Fibroblast of villous mesenchyme (primary cell): ENCODE measurements at places on chromosomes 5 and 9.

DNA sequence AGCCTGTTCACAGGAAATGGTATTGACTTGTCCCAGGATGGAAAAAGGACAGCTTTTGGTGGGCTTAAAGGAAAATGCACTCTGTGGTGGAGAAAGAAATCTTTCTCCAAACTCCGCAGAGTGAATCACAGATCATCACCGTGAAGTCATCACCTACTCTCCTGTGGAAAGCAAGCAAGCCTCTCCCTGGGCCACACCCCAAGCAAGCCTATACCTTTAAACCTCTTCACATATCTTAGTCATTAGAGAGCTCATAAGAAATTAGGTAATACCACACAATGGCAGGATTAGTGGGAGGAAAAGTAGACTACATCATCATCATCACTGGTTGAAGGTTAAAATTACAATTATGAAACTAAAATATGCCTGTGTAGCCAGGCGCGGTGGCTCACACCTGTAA, 23.2 kb downstream of the TLE1 start:
- DNase-seq = no peak

- no peak for DNase-seq
Observed at GRCh38 chr9:133474215-133474614, 4.7 kb downstream of the SLC2A6 start.

- peak; percentile 43 for DNase-seq
Observed at GRCh38 chr5:14416621-14417275, 164.8 kb upstream of the OTULINL start.

DNA sequence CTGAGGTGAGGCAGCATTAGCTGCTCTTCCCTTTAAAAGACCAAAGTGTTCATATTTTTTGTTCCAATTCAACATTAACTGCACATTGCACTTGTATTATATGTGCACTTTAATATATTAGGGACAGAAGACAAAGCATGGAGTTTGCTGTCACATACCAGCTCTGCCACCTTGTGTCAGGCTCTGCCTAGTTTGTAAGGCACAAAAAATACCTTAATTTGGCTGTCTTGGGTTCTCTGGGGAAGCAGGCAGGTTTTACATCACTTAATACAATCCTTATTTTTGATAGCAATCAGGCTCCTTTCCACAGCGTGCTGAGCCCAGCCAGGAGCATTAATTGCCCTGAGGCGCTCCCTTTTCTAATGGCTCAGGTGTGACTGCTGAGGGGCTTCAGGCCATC, 131.8 kb downstream of the SCAMP1 start:
- DNase-seq = no peak

- no peak for DNase-seq
Observed at GRCh38 chr5:82985763-82986162, 91.4 kb downstream of the TMEM167A start.

- no peak for DNase-seq
Observed at GRCh38 chr5:6633469-6634245, 417 bp downstream of the SRD5A1 start.

GRCh38 chr9:89814340-89815040, 209.7 kb downstream of the GADD45G start:
- DNase-seq = peak; percentile 20

GRCh38 chr5:152464048-152464447, 59.0 kb upstream of the NMUR2 start:
- DNase-seq = no peak

DNA sequence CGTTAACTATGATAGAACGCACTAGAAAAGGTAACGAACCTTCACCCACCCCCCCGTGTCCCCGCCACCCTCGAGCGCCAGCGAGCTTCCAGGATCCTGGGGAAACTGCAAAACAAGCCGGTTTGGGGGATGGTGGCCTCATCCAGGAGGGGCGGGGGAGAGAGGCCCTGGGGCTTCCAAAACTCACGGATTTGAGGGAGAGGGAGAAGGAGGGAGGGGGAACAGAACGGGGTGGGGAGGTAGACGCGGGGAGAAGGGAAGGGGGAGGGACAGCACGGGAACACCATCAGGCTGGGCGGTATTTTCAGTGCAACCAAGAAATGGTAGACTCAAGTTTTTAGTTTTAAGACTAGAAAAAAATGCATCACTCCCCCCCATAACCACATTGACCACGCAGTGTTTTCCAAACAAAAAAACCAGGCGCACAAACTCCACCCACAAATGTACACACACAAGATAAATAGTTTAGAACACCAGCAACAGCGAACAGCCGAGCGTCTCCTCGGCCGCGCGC, 1.4 kb downstream of the NRARP start:
- DNase-seq = peak; percentile 82

DNA sequence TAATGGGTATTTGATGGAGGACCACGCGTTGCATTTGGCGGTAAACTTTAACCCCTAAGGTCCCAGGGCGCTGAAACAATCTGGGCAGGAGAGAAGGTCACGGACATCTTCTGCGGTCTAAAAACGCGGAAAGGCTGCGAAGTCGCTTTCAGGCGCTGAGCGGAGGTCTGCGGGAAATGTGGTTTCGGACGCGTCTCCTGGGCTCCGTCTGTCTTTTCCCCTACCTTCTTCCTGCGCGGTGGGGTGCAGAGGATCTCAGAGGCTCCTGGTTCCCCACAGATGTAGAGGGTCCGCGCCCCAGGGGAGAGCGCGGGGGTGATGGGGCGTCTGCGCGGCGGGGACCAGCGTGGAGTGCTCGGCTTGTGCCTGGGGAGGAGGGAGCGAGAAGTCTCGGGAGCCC, 58.4 kb downstream of the ZNF510 start:
- no peak for DNase-seq

DNA sequence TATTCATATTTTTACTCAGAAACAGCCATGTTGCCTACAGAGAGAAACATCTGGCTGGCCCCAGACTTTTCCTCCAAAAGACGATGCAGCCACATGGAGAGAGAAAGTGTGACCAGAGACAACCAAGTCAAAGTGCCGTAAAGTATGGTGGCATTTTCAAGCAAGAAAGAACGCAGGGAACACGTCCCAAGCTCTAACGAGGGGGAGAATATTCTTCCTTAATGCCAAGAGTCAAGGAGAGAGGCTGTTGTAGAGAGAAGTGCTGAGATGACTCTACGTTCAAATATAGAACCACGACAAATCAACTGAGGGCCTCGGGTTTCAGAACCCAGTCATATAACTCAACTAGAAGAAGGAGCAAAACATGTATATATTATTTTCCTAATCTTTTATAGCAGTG, 55.9 kb downstream of the FNBP1 start:
- DNase-seq = no peak

DNA sequence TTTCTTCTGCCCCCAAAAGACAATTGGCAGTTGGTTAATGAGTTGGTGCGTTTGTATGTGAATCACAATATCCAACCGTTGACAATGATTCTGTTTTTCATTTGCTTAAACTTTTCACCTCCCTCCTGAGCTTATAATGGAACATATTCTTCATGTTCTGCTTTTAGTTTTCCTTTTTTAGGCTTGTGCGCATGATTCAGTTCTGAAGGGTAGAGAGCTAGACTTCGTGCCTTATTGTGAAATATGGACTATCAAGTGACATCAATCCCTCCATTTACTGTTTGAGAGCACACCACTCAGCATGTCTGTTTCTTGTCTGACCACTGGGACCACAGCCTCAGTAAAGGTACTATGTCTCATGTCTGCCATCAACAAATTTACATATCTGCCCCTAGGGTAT, 30.5 kb upstream of the LPAR1 start:
- peak; percentile 18 for DNase-seq

- DNase-seq = no peak
Observed at GRCh38 chr9:4798281-4799032, 5.7 kb downstream of the RCL1 start.

- DNase-seq = peak; percentile 0
Observed at GRCh38 chr5:91607675-91608074, 224.6 kb upstream of the ARRDC3 start.

- DNase-seq = peak; percentile 12
Observed at GRCh38 chr5:142819292-142819691, 49.1 kb downstream of the ARHGAP26 start.

DNA sequence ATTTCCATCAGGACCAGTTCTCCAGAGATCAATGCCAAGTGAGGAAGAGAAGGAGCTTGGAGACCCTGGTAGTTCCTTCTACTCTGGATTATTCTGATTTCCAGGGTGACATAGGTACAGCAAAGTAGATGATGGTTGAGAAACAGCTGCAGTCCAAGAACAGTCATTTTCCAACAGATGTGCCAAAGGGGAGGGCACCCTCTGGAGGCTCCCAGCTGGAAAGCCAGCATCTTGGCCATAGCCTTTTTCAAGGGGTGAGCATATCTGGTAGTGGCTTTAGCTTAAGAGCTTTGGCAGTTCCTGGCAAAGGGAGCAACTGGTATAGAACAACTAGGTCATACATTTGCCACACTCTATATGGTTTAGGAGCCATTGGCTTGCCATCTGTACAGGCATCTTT, 492.7 kb downstream of the RASEF start:
- DNase-seq = no peak

DNA sequence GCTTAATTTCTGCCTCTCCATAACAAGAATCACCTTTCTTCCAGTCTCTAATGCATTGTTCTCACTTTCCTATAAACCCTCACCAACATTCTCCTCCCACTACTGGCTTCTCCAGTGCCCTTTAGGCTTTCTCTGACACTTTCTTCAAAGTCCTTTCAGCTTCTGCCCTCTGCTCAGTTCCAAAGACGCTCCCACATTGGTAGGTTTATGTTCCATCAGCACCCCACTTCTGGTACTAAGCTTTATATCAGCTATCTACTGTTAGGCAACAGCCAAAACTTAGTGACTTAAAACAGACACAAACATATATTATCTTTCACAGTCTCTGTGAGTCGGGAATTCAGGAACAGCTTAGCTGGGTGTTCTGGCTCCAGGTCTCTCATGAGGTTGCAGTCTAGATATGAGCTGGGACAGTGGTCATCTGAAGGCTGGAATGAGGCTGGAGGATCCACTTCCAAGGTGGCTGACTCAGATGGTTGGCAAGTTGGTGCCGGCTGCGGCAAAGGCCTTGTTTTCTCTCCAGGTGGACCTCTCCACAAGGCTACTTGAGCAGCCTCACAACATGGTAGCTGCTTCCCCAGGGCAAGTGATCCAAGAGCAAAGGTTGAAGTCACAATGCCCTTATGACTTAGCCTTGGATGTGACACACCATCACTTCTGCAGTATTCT, 37.4 kb downstream of the BOD1 start:
- no peak for DNase-seq

- DNase-seq = no peak
Observed at GRCh38 chr9:2815661-2816060, 28.2 kb downstream of the PUM3 start.

DNA sequence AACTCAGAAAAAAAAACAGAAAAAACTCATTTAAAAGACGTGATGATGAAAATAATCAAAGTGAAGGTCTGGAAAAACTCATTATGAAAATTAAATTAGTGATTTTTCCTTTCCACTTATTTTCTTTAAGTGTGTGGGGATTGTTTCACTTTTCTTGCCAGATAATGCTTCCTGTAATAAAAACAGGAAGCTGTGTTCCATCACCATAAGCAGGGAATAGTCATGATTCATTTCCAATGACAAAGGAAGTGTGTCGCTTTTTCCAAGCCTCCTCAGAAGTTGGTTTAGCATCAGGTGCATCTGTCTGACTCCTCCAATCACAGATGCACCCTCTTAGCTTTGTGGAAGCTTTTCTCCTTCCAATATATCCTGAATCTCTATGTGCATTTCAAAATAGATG, 2068.7 kb downstream of the MAT2B start:
- no peak for DNase-seq

DNA sequence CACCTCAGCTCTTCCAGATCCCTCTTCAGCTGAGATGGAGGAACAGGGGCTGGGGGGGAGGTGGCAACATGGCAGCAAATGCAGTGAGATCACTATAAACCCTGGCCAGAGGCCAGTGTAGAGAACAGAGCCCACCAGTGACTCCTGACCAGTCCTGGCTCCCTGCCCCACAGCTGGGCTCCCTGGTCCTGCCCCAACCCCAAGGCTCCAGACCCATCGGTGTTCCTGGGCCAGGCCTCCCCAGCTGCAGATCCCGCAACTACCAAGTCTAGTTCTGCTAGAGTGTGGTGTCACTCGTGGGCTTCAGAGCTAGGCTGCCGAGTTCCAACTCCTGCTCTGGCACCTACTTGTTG, 16.8 kb downstream of the AKNA start:
- no peak for DNase-seq

GRCh38 chr5:35229076-35230037, 930 bp downstream of the PRLR start:
- peak; percentile 9 for DNase-seq

GRCh38 chr9:131095666-131096268, 564 bp upstream of the AIF1L start:
- no peak for DNase-seq

DNA sequence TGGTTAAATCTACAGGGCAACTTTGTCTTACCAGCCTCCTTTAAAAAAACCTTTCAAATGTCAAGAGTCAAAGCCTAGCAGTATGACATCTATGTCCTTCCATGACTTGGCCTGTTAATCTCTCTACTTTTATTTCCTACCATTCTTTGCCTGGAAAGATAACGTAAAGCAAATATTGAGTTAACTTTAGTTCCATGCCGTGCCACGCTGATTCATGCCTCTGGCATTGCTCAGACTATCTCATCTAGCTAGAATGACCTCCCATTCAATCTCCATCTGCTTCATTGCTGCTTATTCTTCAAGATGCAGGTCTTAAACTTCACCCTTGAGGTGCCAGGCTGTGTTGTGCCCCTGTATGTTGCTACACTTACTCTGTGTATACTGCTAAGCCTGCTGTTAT, 729.8 kb downstream of the EFNA5 start:
- DNase-seq = no peak

- no peak for DNase-seq
Observed at GRCh38 chr9:108356806-108357205, 499.0 kb downstream of the ACTL7B start.

GRCh38 chr5:32612134-32612888, 27.0 kb downstream of the SUB1 start:
- DNase-seq = no peak

- no peak for DNase-seq
Observed at GRCh38 chr5:152608458-152608857, 203.4 kb upstream of the NMUR2 start.

GRCh38 chr5:134600600-134600999, 32.0 kb downstream of the SAR1B start:
- DNase-seq = peak; percentile 44

DNA sequence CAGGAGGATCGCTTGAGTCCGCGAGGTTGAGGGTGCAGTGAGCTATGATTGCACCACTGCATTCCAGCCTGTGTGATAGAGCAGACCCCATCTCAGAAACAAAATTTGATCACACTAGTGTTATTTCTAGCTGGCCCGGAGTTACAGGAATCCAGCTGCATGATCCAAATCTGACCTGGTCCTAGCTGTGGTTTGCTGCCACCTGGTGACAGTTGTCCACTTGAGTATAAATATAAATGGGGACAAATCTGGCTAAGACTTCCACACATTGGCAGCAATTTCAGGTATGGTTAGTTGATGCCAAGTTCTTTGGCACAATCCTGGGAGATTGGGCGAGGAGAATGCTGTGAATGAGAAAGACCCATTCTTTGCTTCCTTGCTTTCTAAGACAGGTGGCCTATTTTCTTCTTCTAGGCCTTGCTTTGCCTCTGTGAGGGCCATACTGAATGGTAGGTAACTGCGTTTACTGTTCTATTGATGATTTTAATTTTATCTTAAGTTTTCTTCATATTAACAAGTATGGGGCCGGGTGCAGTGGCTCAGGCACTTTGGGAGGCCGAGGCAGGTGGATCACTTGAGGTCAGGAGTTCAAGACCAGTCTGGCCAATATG, 35.4 kb downstream of the UBE2R2 start:
- DNase-seq = peak; percentile 51

GRCh38 chr5:9265441-9266287, 280.2 kb downstream of the SEMA5A start:
- DNase-seq = peak; percentile 92
